Right atrium auricular region (tissue), 2 donors: ENCODE measurements at places on chromosomes 5 and 9. TPM values are rescaled to one million over a fixed set of nuclear protein-coding genes. Genes with fewer than 3 reads are reported as not detected.

The NTRK2 gene
- 11.9 TPM for total RNA-seq

The POLE3 gene
- total RNA-seq: 17.9 TPM

The PCDHB12 gene
- total RNA-seq: 2.3 TPM

The CKMT2 gene
- total RNA-seq: 909 TPM

The CARD6 gene
- 10.8 TPM for total RNA-seq

The PCDHAC2 gene
- total RNA-seq: 4.1 TPM

- H3K27ac ChIP-seq: no peak overlapping the region
- no peaks in the 10 kb centered on the region for H3K4me1 ChIP-seq
- H3K27me3 ChIP-seq: no peaks in the 10 kb centered on the region
- H3K36me3 ChIP-seq: no peaks in the 10 kb centered on the region
- no peak overlapping the region for H3K4me3 ChIP-seq
- no peak for DNase-seq
These were observed 488.6 kb upstream of the WWC1 start for GRCh38 chr5:167802755-167803431.

GRCh38 chr9:130956636-130957450, 17.8 kb upstream of the FIBCD1 start:
- DNase-seq: no peak
- H3K4me1 ChIP-seq: no peaks in the 10 kb centered on the region
- H3K27me3 ChIP-seq: no peaks in the 10 kb centered on the region
- H3K36me3 ChIP-seq: no peaks in the 10 kb centered on the region

DNA sequence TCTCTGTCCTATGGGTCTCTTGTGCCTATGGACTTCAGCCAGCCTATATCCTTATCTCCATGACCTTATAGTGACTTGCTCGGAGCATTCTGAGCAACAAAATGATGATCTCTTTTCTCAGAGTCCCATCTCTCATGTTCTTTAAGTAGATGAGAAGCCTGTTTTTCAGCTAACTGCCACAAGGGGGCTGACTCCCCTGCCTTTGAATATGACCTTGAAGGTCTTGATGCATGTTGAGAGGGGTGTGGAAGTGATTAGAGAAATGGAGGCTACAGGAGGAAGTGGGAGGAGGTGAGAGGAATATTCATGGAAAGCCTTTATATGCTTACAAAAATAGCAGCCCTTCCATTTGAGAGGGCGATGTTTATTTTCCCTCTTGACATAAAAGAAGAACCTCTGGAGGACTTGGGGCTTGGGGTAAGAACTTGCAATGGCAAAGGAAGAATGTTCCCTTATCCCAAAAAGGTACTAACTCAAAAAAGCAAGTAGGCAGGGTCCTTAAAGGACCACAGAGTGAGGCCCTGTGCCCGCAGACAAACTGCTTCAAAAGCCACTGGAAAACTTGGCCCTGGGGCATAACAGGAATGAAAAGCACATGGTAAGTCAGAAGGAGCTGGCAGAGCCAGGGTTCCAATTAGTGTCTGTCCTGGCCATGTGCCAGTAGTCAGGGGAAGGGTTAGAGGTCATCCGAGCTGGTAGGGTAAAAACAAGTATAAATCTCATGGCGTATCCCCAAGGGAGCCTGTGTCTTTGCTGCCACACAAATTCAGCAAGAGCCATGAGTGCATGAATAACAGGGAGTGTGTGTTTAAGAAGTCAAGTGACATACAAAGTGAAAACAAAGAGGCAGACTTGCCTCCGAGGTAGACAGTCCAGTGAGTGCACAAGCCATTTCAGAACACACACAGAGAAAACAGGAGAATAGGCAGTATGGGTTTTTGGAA, 39.1 kb downstream of the FGD3 start:
- no peaks in the 10 kb centered on the region for H3K4me1 ChIP-seq
- no peaks in the 10 kb centered on the region for H3K27me3 ChIP-seq
- no peaks in the 10 kb centered on the region for H3K36me3 ChIP-seq

- H3K4me3 ChIP-seq: no peak overlapping the region
- H3K4me1 ChIP-seq: no peaks in the 10 kb centered on the region
- no peak for DNase-seq
- no peaks in the 10 kb centered on the region for H3K36me3 ChIP-seq
These were observed 509.8 kb downstream of the CCDC171 start for GRCh38 chr9:16062542-16063240.

- peak; percentile 91 for DNase-seq
- H3K27ac ChIP-seq: peak within 1 kb of the TSS; percentile 95
- no peaks in the 10 kb centered on the region for H3K27me3 ChIP-seq
- peak within 1 kb of the TSS; percentile 98 for H3K4me3 ChIP-seq
These were observed at the start of gene WDR5 for GRCh38 chr9:134135343-134136117. Gene WDR5 (plus strand): TSS chr9:134136082. CDS start chr9:134139878, 3,796 bp downstream.

- peak overlapping the region; percentile 98 for H3K27ac ChIP-seq
- peak overlapping the region; percentile 83 for H3K4me3 ChIP-seq
- H3K36me3 ChIP-seq: no peaks in the 10 kb centered on the region
These were observed 350 bp upstream of the ECPAS start for GRCh38 chr9:111484572-111484894.

GRCh38 chr9:98034593-98035546, 21.7 kb upstream of the NANS start:
- no peaks in the 10 kb centered on the region for H3K27me3 ChIP-seq
- no peak overlapping the region for H3K27ac ChIP-seq
- H3K4me3 ChIP-seq: no peak overlapping the region
- H3K4me1 ChIP-seq: peaks cover 18% of the 10 kb centered on the region
- peak; percentile 85 for DNase-seq

- no peak overlapping the region for H3K27ac ChIP-seq
- H3K4me3 ChIP-seq: no peak overlapping the region
- H3K27me3 ChIP-seq: no peaks in the 10 kb centered on the region
These were observed 220.0 kb downstream of the MARCHF11 start for GRCh38 chr5:15959370-15960164.

DNA sequence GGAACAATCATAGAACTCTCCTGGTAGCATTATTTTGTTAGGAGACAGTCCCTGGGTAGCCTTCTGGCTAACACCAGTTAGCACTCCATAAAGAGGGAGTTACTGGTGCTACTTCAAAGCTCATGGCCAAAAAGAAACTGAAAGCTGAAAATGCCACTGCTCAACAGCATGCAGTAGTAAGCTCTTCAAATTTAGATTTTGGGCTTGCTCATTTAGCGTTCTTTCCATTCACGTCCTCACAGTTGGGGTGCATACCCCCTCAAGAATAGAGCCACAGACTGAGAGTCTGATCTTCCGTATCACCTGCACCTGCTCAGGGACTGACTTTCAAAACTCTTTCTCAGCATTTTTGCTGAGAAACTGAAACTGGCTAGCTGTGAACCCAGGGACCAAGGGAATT, 24.7 kb downstream of the NTRK2 start:
- no peaks in the 10 kb centered on the region for H3K4me1 ChIP-seq
- H3K27me3 ChIP-seq: no peaks in the 10 kb centered on the region
- H3K4me3 ChIP-seq: no peak overlapping the region
- DNase-seq: no peak

- no peak overlapping the region for H3K4me3 ChIP-seq
- H3K27me3 ChIP-seq: no peaks in the 10 kb centered on the region
- peak overlapping the region; percentile 47 for H3K27ac ChIP-seq
- no peaks in the 10 kb centered on the region for H3K36me3 ChIP-seq
- H3K4me1 ChIP-seq: peaks cover 13% of the 10 kb centered on the region
These were observed 341.5 kb downstream of the OSTF1 start for GRCh38 chr9:75429531-75430475.

GRCh38 chr5:116440457-116441001, 134.1 kb downstream of the SEMA6A start:
- H3K27ac ChIP-seq: no peak overlapping the region
- H3K27me3 ChIP-seq: no peaks in the 10 kb centered on the region
- H3K36me3 ChIP-seq: no peaks in the 10 kb centered on the region
- H3K4me3 ChIP-seq: no peak overlapping the region

- no peak overlapping the region for H3K4me3 ChIP-seq
- H3K27ac ChIP-seq: peak overlapping the region; percentile 40
- H3K27me3 ChIP-seq: no peaks in the 10 kb centered on the region
- H3K36me3 ChIP-seq: peaks cover 53% of the 10 kb centered on the region
These were observed 22.8 kb downstream of the FPGS start for GRCh38 chr9:127825319-127826051.

DNA sequence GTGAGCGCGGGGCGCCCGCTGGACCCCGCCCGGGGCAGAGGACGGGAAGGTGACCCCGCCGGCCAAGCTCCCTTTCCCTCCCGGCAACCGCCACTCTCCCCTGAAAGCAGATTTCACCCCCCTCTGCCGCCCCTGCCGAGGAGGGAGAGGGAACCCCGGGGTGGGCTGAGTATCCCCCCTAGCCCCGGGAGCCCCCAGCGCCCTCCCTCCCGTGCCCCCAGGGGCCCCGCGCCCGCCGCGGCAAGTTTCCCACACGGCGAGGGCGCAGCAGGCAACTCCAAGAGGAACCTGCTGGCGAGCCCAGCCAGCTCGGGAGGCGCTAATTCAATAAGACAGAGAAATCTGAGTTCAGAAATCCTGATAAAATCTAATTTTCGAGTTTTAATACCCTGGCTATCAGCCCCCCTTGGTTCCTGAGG, 1.6 kb downstream of the NTNG2 start:
- no peaks in the 10 kb centered on the region for H3K36me3 ChIP-seq
- peak overlapping the region; percentile 72 for H3K4me3 ChIP-seq
- peak overlapping the region; percentile 72 for H3K27ac ChIP-seq
- H3K4me1 ChIP-seq: no peaks in the 10 kb centered on the region

GRCh38 chr9:91386765-91387164, 25.0 kb upstream of the AUH start:
- H3K4me1 ChIP-seq: no peaks in the 10 kb centered on the region
- H3K4me3 ChIP-seq: no peak overlapping the region
- no peaks in the 10 kb centered on the region for H3K27me3 ChIP-seq
- H3K36me3 ChIP-seq: no peaks in the 10 kb centered on the region
- H3K27ac ChIP-seq: no peak overlapping the region
- DNase-seq: no peak

DNA sequence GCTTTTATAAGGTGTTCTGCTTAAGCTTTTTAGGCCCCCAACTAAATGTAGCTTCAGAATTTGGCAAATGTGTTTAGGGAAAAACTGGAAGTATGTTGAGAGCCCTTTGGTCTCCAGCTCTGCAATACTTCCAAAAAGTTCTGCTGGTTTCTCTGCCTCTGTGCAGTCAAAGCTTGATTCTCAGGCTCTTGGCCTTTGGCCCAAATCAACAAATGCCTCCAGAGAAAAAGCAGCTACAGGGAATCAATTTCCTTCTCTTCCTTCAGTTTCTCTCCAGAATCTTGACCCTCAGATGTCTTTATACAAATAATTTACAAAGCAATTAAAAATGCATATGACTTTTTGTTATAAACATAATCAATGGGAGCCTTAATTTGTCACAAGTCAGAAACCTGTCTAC, 235.7 kb downstream of the COMMD10 start:
- no peak overlapping the region for H3K4me3 ChIP-seq
- DNase-seq: no peak
- peaks cover 6% of the 10 kb centered on the region for H3K36me3 ChIP-seq
- H3K27ac ChIP-seq: no peak overlapping the region
- H3K4me1 ChIP-seq: no peaks in the 10 kb centered on the region
- no peaks in the 10 kb centered on the region for H3K27me3 ChIP-seq
